ENCODE measurements at places on chromosomes 7 and 10.

DNA sequence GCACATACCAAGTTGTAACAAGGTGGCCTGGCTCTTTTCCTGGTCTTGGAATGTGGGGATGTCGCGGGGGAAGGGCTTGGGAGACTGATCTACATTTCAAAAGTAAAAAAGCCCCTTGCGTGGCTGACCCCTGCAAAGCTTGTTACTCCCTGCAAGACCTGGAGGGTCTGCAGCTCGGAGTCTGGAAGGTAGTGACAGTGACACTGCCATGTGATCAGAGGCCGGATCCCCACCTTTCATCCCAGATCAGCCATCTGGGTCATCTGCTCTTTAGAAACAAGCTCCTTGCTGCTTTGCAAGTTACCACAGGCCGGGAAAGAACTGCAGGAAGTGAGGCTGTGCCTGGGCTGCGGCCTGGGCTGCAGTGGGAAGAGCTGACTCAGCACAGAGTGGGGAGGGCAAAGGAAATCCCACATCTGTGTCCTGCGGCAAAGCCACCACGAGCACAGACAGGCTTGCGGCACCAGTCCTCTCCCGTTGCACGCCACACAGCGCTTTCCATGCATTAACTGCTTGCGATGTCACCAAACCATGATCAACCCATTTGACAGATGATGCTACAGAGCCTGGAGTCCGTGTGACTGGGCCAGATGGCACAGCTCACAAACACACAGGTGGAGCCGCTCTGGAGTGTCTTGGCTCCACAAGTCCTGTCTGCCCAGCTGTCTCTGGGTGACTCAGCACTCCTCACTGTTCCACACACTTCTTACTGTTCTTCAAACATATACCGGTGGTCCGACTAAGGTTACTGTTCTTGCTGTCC lies 97.7 kb downstream of the SH3PXD2A start:
- peak; percentile 78 for DNase-seq

DNA sequence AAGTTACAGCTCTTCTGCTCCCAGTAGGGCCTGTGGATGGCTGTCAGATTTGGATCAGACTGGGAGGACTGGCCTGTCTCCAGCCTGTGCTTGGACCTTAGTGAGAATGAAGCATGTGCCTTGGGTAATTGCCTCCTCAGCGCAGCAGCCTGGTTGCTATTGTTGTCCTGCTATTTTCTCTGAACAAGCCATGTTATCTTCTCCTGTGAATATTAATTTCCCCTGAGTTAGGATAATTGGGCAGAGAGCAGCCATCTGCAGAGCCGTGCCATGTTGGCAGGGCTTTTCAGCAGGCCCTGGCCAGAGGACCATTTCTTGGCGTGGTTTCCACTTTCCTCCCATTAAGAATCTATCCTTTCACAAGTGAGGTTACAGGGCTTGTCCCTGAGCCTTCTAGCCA lies 497.3 kb downstream of the SORCS3 start:
- no peak for DNase-seq

GRCh38 chr10:128087884-128088709 lies 38.1 kb downstream of the MKI67 start:
- DNase-seq, result no peak

GRCh38 chr7:126635545-126635944 lies 617.2 kb downstream of the GRM8 start:
- DNase-seq, result no peak

DNA sequence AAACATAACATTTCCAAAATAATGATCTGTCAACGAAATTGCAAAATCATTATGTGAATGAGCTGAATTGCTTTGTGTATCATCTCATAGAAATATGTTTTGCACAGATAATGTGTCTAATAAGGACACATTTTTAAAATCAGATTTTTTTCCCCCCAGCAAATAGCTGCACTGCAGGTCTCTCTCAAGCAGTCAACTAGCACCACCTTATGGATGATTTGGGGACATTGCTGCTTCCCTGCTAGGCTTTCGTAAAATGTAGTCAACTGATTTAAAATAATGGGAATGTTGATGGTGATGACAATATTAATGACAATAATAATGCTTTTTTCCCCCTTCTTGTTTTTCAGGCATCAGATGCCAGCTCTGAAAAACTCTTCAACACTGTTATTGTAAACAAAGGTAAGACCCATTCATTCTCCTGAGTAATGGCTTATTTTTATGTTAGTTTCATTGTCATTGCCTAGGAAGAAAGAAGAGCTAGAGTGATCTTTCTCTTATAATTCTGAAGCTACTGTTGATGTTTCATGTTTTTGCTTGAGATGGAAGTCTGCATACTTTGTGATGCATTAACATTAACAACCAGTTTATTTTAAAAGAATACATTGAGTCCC lies 433.6 kb upstream of the GALNT17 start:
- DNase-seq, result peak; percentile 73

DNA sequence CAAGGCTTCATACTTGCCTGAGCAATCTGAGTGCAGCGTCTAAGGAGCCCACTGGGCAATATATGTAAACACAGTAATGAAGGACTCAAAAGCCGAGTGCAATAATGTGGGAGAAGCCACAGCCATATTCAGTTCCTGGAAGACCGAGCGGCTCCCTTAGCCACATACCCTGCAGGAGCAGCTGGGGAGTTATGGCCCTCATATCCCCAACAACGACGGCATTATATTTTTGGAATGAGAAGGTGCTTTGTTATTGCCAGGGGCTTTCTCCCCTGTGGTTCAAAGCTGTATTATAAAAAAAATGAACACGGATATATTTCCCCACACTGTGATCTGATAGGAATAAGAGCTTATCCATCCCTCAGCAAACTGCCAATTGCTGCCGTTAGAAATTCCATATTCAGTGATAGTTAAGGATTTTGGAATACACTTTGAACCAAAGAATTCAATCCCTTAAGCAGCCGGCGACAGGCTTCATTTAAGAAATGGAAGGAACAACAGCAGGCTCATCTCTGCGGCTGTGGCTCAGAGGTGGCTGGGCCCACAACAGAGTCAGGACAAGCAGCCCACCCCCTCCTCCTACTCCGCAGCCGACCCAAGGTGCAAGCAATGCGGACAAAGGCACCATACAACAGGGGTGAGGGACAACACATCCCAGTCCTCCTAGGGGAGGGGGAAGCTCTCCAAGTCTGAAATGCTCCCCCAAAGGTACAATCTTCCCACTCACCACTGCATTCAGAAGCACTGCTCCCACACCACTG lies 77.2 kb downstream of the TNS3 start:
- no peak for DNase-seq

GRCh38 chr7:139355320-139355719 lies 4.4 kb upstream of the LUC7L2 start:
- DNase-seq, result peak; percentile 13

- no peak for DNase-seq
Observed at GRCh38 chr10:98533746-98534445, 87.2 kb upstream of the HPS1 start.

DNA sequence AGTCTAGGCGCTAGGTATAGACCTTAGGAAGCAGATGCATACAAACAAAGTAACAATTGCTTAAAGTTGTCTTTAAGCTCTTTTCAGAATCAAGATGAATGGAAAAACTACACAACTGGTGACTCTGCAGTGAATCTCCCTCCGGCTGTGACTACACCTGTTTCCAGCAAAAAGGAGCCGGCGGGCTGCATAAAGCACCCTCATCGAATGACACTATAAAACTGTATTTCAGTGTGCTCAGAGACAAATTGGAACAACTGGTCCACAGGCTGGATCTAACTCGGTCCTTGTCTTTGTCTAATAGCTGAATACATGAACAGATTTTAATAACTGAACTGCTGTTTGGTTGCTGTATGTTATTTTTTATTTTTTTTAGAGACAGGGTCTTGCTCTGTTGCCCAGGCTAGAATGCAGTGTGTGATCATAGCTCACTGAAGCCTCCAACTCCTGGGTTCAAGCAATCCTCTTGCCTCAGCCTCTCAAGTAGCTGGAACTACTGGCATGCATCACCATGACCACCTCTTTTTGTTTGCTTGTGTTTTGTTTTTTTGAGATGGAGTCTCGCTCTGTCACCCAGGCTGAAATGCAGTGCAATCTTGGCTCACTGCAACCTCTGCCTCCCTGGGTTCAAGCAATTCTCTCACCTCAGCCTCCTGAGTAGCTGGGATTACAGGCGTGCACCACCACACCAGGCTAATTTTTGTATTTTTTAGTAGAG lies 64.2 kb upstream of the SVIL start:
- DNase-seq, result no peak

DNA sequence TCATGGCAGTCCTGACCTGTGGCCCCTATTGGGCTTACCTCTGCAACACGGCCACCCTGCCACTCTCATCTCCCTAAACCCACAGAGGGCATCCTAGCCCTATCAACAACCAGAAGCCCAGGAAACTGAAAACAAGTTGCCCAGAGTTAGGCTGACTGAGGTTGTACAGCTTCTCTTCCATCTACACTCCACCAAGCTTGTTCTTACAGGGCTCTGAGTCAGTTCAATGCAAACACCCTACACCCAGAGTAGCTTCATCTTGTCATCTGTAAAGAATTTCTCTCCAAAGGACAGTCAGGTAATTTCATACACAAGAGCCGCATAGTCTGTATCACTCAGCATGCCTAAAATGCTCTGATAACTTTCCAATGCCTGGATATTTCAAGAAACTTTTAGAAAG lies 175.4 kb downstream of the ARID5B start:
- DNase-seq, result peak; percentile 90
